SW 1271 (cell line): ENCODE measurements at places on chromosomes 5 and 9.

- no peak for DNase-seq
Measured at GRCh38 chr9:994005-994404, 17.6 kb downstream of the DMRT3 start.

DNA sequence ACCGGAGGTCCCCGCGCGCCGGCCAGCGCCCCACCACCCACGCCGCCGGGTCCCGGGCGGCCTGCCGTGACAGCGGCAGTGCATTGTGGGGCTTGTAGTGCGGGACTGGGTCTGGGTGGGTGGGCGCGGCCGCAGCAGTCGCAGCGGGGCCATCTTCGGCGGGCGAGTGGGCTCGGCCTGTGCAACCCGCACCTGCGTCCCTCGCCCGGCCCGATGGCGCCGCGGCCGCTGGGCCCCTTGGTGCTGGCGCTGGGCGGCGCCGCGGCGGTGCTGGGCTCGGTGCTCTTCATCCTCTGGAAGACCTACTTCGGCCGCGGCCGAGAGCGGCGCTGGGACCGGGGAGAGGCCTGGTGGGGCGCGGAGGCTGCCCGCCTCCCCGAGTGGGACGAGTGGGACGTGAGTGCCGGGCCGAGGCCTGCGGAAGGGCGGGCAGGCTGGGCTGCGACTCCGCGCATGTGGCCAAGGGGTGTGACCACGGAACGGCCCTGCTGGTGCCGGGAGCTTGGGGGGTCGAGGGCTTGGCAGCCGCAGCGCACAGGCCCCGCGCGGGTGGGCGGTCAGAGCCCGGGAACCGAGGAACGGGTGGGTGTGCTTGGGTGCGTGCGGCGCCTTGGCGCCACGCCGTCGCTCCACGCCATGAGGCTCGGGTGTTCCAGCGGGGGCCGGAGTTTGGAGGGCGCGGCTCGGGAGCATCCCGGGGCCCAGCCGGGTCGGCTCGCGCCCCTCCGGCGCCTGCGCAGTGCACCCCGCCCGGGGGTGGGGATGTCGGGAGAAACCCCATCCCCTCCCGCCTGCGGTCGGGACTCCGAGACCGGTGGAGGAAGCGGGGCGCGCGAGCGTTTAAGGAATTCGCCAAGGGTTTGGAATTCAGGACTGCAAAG lies at the start of gene ARL10:
ARL10 (plus strand) TSS at position 137 of the 881 bp plus-strand sequence; CDS start at position 214, 77 bp downstream.
- no peak for DNase-seq

GRCh38 chr5:55625589-55625909 lies 86.6 kb downstream of the SLC38A9 start:
- DNase-seq, result no peak

DNA sequence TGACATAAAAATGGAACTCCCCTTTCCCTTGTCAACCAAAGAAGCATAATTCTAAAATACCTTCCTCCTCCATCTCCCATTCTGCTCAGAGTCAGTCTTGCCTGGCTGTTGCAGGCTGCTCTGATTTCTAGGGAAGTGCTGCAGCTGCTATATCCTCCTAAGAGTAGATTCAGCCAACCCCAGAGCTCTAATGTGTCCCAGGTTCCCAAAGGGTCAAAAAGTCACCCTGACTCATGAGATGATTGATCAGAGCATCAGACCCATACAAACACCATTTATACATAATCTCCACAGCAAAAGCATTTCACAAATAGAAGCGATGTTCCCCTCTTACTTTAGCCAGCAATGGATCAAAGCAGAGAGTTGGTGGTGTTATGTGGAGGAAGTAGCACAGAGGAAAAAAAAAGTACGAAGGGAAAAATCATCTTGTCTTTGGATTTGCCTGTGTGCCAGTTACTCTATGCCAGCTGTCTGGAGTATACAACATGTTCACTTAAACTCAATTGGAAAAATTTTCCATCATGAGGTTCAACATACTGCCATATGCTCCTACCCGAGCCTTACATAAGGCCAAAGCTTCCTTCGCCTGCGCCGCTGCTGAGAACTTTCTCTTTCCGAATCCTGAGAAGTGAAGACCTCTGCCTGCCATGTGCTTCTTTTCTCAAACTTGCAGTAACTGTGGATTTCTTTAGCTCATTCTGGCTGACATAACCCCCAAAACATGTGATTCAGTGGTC lies 258.0 kb downstream of the TLE4 start:
- DNase-seq, result no peak
